Mucosa of descending colon (tissue), 3 donors: ENCODE measurements at places on chromosomes 3 and 15.

DNA sequence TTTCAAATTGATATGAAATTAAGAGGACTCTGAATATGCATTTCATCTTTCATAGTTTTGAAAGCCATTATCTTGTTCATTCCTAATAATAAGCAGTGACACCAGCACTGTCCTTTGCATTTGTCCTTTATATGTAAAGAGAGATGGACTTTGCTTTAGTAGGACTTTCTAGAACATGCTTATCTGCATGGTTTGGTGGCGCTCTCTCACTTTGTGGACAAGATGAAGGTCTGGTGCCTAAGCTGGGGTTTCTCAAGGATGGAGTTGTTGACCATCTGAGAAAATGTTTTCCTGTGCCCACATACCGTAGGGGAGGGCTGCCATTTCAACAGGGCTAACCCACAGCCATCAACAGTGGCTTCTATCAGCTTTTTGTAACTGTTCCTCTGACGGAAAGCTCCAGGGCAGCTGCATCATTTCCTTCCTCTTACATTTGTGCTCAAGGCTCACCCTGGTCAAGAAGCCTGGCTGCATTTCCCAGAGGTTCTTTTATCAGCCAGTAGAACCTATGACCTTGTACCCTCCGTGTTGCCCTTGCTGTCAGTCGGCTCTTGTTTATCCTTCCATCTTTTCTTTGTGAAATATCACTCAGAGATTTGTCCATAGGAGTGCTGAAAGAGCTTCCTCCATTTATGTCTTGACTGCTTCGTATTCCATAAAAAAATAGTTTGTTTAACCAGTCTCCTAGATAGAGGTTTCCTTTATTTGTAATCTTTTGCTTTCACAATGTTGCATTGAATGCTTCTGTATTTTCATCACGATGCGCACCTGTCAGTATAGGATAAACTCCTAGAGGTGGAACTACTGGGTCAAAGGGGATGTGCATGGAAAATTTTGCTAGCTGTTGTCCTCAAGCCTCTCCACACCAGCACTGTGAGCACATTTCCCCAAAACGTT, 44.6 kb downstream of the ABHD2 start:
- no peak for DNase-seq

GRCh38 chr3:170809007-170809974, 60.7 kb downstream of the RPL22L1 start:
- peak; percentile 55 for DNase-seq

- no peak for DNase-seq
These were observed 38.0 kb downstream of the SRPRB start for GRCh38 chr3:133843634-133844033.

DNA sequence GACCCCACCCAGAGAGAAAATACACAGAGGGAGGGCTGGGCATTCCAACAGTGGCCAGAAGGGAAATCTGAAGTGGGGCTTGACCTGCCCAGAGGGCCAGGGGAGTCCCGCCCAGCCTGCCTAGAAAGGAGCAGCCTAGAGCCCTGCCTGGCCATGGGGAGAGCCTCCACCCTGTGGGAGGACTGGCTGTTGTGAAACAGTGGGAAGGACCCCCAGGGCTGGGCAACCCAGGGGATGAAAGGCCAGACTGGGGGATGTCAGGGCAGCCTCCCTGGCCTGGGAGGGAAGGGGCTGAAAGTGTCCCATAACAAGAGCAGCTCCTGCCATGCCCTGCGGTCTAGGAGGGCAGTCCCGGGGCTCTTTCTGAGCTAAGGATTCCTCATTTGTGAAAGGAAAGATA, 69.0 kb downstream of the SLC12A8 start:
- DNase-seq, result no peak

GRCh38 chr3:108106031-108106430, 15.2 kb upstream of the CD47 start:
- DNase-seq, result no peak

DNA sequence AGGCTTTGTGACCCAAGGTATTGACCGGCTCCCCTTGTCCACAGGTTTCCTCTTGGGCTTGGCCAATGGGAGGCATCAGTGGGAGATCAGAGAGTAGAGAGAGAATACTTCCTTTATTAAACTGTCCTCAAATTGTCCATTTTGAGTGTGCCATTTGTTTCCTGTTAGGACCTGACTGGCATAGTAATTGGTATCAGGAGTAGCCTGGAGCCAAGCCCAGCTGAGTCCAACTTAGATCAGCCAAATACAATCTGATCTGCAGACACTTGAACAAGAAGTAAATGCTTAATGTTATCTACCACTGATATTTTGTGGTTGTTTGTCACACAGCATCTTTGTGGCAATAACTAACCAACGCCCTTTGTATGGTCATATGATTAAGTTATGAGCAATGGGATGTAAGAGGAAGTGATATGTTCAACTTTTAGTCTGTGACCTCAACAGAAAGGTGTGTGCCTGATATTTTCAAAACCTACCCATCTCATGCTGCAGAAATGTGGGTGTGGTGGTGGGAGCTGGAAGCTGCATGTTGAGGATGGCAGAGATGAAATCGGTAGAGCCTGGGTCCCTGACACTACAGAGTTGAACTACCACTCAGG, 13.3 kb downstream of the MYD88 start:
- no peak for DNase-seq

GRCh38 chr3:34582055-34582454, 783.6 kb downstream of the PDCD6IP start:
- no peak for DNase-seq

DNA sequence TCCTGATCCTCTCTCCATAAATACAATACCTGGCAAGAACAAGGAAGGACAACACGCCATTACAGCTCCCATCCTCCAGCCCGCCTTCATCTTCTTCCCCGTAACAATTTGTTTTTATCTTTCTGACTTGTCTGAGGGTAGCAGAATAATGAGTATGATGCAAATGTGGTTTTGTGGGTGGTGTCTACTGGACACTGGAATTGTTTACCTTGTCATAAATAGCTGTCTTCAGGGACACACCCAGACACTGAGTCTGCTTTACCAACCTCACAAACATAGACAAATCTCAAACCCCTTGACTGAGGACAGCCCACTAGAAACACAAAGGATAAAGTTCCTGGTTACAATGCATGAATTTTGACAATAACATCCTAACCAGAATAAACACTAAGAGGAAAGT, 13.4 kb downstream of the WDR72 start:
- no peak for DNase-seq

- DNase-seq, result no peak
These were observed 57.1 kb upstream of the LINGO1 start for GRCh38 chr15:77689821-77690220.

GRCh38 chr3:88137836-88138235, 11.9 kb upstream of the C3orf38 start:
- no peak for DNase-seq

DNA sequence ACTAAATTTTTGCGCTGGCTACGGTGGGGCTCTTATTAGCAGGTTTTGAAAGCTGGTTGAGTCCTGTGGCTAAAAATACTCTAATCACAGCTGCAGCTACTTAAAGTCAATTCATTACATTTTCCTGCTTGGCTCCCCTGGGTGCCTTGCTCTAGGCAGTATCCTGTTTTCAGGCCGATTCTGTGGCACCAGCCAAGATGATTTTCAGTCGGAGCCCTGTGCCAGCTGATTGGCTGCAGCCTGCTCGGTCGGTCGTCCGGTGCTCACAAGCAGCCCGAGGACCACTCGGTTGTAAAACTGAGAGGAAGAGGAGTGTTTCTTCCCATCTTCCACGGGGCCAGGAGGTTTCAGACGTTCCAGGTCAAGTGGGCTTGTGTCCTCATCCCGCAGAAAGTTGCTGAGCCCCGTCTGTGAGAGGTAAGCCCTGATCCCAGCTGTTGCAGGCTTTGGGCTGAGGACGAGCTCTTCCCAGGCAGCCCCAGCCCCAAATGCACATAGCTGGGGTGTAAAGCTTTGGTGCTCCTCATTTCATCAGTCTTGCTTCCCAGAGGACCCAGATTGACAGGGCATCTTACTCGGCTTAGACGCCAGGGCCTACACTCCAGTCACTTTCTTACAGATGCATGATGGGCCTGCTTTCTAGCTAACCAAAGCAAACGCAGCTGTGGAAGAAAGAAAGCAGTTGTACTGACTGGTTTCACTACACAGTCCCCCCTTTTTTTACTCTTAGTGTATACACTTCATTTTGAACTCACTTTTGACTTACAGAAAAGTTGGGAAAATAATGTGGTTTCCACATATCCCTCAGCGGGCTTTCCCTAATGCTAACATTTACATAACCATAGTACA, 15.9 kb downstream of the LYSMD4 start:
- no peak for DNase-seq

GRCh38 chr3:94092086-94092485, 29.2 kb downstream of the NSUN3 start:
- no peak for DNase-seq

DNA sequence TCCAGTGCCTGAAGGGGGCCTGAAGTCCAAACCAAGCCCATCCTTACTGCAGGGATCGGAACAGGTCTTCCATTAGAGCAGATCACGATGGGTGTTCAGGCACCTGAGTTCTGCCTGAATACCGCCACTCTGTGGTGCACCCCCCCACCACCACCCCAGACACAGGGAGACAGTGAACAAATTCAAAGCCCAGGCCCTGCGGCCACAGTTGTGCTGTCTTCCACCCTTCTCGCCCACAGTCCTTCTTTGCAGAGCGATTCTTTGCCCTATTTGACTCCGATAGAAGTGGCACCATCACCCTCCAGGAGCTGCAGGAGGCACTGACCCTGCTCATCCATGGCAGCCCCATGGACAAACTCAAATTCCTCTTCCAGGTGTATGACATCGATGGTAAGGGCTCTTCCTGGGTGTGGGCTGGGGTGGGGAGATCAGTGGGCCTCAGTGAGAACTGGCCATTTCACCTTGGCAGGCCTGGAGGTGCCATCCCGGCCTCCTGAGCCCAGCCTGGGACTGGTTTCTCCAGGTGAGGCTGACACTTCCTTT, 13.6 kb downstream of the NOX5 start:
- no peak for DNase-seq

- no peak for DNase-seq
These were observed 2.2 kb downstream of the EIF4A2 start for GRCh38 chr3:186785495-186786018.

DNA sequence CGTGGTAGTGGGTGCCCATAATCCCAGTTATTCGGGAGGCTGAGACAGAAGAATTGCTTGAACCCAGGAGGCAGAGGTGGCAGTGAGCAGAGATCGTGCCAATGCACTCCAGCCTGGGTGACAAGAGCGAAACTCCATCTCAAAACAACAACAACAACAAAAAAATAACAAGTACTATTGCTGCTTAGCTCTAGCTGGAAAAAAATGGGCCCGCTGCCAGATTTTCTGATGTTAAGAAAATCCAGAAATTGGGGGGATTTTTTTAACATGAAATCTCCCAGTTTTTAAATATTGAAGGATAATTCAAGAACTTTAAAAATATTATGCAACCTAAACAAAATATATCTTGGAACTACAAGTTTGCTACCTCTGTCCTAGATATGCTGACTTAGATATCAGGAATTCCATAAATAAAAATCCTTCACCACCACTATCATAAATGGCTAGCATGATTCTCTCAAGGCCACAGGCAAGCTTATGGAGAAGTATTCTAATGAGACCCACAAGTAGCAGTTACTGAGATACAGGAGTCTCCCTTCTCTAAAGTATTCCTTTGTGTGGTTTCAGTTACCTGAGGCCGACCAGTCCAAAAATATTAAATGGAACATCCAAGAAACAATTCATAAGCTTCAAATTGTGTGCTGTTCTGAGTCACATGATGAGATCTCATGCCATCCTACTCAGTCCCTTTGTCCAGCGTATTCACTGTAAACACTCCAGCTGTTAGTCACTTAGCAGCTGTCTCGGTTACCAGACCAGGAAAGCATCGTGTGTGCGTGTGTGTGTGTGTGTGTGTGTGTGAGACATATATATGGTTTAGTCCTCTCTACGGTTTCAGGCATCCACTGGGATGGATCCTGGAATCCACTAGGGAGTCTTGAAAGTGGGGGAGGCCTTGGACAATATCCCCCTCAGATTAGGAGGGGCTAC, 277.2 kb downstream of the TBL1XR1 start:
- DNase-seq, result peak; percentile 22

DNA sequence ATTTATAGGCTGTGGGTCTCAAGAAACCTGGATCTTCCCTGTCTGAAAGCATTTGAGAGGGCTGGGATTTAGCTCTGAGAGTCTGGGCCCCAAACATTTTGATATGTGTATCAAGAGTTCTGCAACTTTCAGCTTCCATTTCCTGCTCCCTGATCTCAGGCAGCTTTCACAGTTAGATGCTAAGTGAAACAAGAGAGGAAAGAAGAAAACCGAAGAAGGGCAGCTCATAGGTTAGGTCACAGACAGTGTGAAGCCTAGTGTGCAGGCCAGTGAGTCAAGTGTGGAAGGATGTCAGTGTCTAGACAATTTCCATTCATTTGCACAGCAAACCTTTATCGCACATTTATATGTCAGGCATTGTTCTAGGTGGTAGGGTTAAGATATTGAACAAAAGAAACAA, 173.6 kb upstream of the PROK2 start:
- no peak for DNase-seq

GRCh38 chr3:39671116-39671515, 138.3 kb upstream of the MYRIP start:
- no peak for DNase-seq

- no peak for DNase-seq
These were observed 53.8 kb downstream of the WDR76 start for GRCh38 chr15:43880406-43881194.

DNA sequence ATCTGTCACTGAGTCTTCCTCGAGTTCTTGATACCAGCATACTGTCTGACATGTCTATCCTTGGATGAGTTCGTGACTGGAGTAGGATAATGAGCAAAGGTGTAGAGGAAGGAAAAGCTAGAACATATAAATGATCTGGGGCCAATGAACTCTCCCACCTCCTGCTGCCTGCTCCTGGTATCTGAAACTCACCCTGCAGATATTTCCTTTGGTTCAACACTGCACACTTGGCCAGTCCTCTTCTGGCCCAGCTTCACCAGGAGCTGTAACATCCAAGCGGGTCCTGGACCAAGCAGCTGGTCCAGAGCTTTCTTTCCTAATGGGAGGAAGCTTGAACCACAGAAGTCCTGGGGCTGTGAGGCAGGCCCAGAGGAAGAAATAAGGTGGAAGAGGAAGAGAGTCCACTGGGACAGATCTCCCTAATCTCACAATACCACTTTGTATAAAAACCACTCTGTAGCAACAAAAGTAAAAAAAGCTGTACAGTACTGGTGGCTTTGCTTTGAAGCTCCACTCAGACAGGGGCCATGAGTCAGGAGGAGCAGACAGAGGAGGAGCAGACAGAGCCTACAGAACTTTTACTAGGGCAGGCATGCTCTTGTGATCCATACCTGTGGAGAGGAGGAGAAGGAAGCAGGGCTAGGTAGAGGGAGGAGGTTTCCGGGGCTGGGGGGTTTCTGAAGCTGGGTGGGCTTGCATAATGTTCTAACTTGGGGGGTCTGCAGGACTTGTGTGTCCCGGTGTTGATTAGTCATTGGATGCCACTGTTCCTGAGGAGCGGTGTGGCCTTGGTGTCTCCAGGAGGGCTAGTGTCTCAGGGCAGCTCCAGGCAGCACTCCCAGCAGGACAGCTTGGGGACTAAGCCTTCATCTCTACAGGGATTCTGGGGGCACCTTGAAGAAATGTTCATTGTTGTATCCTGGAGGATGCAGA, 166.9 kb downstream of the ABHD5 start:
- DNase-seq, result no peak

GRCh38 chr3:126208606-126209256, 28.3 kb upstream of the ALDH1L1 start:
- DNase-seq, result peak; percentile 87
